ENCODE measurements at places on chromosomes 5 and 9. TPM values are rescaled to one million over a fixed set of nuclear protein-coding genes. Genes with fewer than 3 reads are reported as not detected.

DNA sequence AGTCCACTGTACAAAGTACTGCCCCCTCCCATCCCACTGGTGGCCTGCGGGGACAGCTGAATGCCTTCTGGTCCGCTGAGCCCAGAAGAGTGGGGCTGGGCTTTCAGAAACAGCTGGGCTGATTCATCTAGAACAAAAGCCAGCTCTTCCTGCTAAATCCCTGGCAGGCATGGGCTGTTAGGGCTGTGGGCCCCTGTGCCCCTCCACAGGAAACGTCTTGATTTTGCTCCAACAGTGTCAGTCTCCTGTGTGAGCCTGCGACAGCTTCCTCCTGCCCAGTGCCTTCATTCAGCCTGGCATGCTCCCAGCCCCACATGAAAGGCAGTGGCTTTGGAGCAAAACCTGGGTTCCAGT is 6.9 kb upstream of the GSN start:
- no peaks in the 10 kb centered on the region for H3K36me3 ChIP-seq
- no peaks in the 10 kb centered on the region for H3K4me1 ChIP-seq
- no peak for DNase-seq
- no peaks in the 10 kb centered on the region for H3K27me3 ChIP-seq

- peak; percentile 96 for DNase-seq
- peak within 1 kb of the TSS; percentile 93 for H3K27ac ChIP-seq
- no peaks in the 10 kb centered on the region for H3K27me3 ChIP-seq
- H3K4me3 ChIP-seq = peak within 1 kb of the TSS; percentile 43
Observed at GRCh38 chr9:124861342-124862229, at the start of the genes ARPC5L and RPL35. ARPC5L (plus strand) TSS chr9:124862130; CDS start chr9:124869291, 7,161 bp downstream. RPL35 (minus strand) TSS chr9:124861957; CDS start chr9:124861912, 45 bp downstream.

SPATA31D4 gene
- not detected for total RNA-seq

- no peak overlapping the region for H3K4me3 ChIP-seq
- H3K4me1 ChIP-seq = peaks cover 30% of the 10 kb centered on the region
- no peaks in the 10 kb centered on the region for H3K27me3 ChIP-seq
- H3K27ac ChIP-seq = no peak overlapping the region
- no peaks in the 10 kb centered on the region for H3K36me3 ChIP-seq
Observed at GRCh38 chr5:126847826-126848251, 70.9 kb downstream of the LMNB1 start.

DNA sequence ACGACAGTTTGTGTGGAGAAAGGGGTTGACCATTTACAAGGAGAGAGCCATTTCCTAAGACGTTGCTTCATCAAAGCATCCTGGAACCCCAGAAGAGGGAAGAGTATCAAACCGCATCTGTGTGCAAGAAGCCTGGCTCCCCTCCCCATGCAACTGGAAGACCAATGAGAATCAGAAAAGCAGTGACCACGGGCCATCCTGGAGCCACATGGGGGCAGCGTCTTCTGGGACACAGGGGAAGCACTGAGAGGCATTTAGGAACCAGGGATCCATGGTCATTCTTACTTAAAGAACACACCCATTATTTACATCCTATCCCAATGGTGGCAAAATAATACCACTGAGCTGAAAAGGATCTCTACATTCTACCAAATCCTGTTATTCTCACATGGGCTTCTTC is 29.3 kb downstream of the SEMA5A start:
- no peaks in the 10 kb centered on the region for H3K27me3 ChIP-seq
- H3K36me3 ChIP-seq = no peaks in the 10 kb centered on the region
- no peak for DNase-seq
- no peak overlapping the region for H3K27ac ChIP-seq

DNA sequence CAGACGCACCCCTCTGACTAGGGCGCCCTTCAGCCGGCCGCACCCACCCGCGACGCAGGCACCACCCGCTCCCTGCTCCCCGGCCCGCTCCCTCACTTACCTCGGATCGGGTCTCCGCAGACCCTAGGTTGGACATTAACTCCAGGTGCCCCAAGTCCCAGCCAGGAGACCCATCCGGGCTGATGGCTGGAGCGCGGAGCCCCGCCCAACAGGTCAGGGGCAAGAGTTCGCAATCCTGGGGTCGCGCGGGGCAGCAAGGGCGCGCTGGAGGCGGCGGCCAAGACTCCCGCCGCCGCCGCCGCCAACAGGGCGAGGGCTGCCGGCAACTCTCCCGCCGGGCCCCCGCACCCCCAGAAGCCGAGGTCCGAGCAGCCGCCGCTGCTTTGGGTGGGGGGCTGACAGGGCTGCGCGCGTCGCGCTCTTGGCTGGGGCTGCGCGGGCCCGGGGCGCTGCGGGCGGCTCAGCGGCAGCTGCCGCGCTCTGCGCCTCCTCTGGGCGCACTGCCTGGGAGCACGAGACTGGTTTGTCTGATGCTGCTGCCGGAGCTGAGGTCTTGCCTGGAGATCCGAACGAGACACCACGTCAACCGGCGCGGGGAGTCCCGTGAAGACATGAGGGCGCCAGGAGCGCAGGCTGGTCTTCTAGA is at the start of gene GDNF:
Gene GDNF (minus strand): TSS at position 635 of the 646 bp plus-strand sequence. CDS start 5,245 bp downstream, outside the sequence.
- H3K27ac ChIP-seq = no peak within 1 kb of the TSS
- no peak within 1 kb of the TSS for H3K4me3 ChIP-seq
- peaks cover 35% of the 10 kb centered on the region for H3K4me1 ChIP-seq

TMEM252 gene
- not detected for total RNA-seq

ZBED3 gene
- total RNA-seq = 1.6 TPM
